Vagina (tissue), 2 donors: ENCODE measurements at places on chromosomes 4 and X.

DNA sequence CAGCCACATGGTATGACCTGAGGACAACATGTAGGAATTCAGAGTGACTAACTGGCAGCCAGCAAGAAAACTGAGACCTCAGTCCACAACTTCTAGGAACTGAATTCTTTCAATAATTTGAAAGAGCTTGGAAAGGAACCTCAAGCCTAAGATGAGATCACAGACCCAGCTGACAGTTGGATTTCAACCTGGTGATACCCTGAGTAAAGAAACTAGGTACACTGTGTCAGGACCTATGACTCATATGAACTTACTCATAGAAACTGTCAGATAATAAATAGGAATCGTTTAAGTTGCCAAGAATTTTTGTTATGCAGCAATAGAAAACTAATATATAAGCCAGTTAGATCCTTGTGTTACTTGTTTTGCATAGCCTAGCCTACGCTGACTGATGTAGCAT, 102.4 kb upstream of the DCAF12L1 start:
- no peak for DNase-seq

DNA sequence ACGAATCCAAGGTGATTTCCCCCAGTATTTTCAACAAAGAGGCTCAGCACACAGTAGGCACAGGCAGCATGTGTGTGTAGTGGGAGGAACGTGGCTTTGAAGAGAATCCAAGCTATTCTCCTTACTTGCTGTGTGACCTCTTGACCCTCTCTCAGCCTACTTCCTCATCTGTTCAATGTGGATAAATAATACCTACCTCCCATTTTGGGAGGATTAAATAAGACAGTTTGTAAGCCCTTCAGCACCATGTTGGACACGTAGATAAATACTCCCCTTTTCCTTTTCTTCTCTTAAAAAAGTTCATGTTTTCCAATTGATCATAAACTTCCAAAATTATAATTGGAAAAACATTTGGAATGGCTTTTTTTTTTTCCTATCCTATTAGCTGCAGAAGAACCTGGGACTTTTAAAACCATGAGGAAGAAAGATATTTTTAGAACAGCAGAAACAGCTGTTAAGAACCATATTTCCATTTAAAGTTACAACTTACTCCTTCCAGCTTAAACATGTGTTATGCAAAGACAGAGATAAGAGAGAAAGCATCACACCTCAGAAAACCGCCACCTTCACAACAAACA, 56.1 kb upstream of the TMEM131L start:
- no peak for DNase-seq

DNA sequence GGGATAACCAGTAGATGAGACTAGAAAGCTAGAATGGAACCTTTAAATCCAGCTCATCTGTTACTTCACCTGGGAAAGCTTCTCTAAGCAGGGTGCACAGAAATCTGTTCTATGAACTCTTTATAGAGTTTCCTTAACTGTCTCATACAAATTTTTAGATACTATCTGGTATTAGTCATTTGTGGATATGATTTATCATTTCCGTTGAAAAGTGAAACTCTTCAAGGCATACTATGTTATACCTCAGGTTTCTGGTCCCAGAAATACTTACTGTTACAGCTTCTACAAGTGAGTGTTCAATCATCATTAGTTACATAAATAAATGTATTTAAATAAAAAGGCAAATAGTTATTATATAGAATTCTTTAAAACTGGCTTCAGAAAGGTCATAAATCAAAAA, 298.3 kb upstream of the AGA start:
- no peak for DNase-seq

- no peak for DNase-seq
Measured at GRCh38 chrX:78931814-78932213, 13.4 kb upstream of the P2RY10 start.

DNA sequence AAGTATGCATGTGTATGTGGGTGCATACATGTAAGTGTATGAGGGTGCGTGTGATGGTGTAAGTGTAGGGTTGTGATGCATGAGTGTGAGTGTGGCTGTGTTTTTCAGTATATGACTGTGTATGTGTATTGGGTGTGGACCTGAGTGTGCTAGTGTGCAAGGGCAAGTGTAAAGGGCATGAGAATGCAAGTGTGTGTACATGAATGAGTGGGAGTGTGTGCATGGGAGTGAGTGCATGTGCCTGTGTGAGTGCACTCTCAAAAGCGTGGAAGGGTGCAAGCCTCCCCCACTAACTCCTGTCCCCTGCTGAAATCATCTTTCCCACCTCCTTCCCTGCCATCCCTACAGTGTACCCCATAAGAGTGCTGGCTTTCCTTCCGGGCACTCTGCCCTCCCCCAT, 225.1 kb upstream of the PRKX start:
- peak; percentile 92 for DNase-seq

GRCh38 chrX:39736216-39737211, 361.2 kb downstream of the BCOR start:
- no peak for DNase-seq

DNA sequence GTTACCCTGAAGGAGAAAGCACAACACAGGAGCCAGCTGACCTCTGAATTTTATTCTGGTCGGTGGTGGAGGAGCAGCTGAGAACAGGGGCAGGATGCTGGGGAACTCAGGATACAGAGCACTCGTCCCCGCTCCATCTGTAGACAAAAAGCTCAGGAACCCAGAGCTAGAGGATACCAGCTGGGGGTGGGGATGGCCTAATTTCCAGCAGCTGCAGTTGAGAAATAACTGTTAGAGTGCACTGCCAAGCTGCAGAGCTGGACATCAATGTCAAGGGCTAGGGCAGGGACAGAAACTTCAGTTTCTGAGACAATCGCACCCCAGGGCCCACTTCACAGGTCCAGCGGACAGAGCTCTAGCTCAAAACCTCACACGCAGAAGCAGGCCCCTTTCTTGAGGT, 122.1 kb upstream of the GUCY1A1 start:
- no peak for DNase-seq
